CD4-positive, alpha-beta T cell (primary cell): ENCODE measurements at places on chromosomes 6 and 20. TPM values are rescaled to one million over a fixed set of nuclear protein-coding genes. Genes with fewer than 3 reads are reported as not detected.

The JPH2 gene
- total RNA-seq: not detected

DNA sequence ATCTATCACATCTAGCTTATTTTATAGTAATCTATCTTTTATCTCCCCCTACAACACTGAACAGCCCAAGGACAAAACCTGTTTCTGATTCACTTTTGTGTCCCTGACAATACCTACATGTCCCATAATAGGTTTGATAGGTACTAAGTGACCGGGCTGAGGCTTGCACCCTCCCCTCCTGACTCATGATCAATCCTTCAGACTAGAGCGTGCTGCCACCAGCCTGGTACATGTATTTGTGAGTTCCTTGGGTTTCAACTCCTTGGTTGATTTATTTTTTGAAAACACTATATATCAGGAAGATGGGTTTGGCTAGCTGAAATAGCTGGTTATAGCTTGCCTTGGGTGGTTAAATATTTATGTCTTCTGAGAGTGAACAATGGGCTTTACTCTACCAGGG lies 41.6 kb upstream of the RAB23 start:
- no peak for DNase-seq

GRCh38 chr6:27138837-27139755 lies 108.4 kb upstream of the PRSS16 start:
- peak; percentile 88 for DNase-seq

- DNase-seq: no peak
These were observed 114.1 kb downstream of the LRFN2 start for GRCh38 chr6:40473026-40473425.

The DNAH8 gene
- not detected for total RNA-seq

The TMEM244 gene
- not detected for total RNA-seq

DNA sequence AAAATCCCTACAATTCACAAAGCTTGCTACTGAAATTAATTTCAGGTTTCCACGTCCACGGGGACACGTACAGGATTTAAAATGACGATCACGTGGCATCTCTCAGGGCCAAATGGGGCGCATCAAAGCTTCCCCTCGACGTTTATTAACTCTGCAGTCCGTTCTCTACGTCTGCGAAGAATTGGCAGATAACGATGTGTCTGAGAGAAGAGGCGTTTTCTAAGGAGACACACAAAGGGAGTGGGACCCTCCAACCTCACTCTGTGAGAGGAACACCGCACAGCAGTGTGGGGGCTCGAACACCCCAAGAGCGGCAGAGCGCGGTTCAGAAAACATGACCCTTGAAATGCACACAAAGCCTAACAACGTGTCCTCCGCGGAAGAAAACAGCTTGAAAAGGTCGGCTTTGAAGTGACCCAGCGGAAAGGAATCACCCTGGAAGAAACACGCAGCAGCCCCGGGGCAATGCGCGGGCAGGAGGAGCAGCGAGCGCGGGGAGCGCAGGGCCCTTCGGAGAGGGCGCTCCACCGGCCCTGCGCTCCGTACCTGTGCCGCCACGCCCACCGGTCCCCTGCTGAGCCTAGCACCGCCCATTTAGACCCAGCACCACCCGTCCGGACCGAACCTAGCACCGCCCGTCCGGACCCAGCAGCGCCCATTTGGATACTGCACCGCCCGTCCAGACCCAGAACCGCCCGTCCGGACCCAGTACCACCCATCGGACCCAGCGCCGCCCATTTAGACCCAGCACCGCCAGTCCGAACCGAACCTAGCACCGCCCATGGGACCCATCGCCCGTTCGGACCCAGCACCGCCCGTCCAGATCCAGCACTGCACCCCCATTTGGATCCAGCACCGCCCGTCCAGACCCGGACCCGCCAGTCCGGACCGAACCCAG lies 1.1 kb upstream of the AFDN start:
- peak; percentile 60 for DNase-seq

- DNase-seq: no peak
These were observed 648.5 kb downstream of the RNF144B start for GRCh38 chr6:19035461-19036195.

The DCDC2 gene
- not detected for total RNA-seq

- DNase-seq: no peak
These were observed 237.5 kb upstream of the ECI2 start for GRCh38 chr6:4372866-4373265.

The GSTA1 gene
- total RNA-seq: not detected

DNA sequence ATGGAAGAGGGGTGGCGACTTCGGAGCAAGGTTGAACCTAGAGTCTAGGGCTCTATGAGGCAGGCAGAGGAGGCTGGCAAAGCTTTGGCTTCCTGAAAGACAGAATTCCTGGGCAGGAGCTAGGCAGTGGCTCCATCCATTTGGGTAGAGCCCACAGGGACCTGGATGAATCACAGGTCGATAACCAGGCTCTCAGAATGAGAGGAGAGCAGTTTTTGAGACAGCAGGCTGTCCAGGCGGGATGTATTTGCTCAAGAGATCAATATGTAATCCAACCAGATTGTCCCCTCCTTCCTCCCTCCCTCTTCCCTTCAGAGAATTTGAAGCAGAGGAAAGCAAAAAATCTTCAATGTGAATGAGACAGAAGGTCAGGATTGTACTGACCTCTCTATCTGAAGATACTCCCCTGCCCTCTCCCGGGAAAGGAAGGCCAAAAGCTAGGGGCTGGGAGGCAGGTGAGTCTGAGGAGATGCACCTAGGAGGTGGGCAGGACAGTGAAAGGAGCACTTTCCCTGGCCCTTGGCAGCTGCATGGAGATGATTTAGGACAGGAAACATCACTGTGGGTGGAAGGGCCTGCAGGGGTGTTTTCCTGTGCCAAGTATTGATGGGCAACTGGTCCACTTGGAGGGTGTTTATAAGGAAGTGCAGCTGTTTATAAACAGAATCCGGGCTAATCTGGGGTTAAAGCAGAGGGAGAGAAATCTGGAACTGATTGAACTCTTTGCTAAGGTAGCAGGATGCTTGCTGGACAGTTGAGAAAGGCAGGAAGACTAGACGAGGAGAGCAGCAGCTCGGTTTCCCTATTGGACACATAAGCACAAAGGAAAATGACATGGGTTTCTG lies 212.4 kb upstream of the LRFN2 start:
- DNase-seq: no peak

The ECT2L gene
- not detected for total RNA-seq

DNA sequence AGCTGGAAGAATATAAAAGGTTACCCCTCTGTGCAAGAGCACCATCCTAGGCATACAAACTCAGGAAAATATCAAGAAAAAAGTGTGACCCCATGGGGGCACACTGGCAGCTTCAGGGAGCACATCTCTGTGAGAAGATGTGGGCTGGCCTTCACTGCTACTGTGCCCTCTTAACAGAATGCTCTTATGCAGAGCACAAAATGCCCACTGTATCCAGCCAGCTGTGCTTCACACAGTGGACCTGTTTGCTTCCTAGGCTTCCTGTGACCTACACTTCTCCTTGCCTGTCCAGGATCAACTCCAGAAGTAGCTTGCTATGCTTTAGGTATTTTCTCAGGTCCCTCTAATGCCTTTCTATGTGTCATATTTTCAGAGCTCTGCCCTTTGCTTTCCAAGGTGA lies 380.2 kb upstream of the MMS22L start:
- DNase-seq: no peak

DNA sequence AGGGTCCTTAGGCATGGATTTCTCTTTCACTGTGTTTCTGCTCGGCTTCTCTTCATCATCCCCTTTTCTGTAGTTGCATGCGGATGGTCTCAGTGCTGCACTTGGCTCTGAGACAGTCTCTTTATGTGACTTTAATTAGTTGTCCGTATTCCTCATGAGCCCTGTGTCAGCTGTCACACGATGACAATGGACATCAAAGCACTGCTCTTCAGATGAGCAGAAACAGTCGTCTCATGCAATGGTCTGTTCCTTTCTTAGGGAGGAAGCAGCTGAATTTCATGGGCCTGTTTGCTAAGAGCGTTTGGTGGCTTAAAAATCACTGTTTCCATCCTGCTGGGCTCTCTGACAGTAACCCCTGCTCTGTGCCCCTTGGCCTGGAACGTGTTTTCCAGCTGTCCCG lies 64.9 kb downstream of the SYTL3 start:
- DNase-seq: no peak

DNA sequence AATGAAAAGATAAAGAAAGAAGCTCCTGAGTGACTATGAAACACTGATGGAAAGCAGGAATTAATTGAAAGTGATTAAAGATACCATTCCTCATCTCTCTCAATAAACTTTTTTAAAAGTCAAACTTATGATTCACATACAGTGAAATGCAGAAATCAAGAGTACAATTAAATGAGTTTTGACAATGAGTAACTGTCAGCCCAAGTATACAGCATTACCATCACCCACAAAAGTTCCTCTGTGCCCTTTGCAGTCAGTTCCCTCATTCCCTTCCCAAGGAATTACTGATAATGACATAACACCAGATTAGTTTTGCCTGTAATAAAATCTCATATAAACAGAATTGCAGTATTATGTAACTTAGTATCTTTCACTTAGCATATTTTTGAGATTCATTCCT lies 44.5 kb downstream of the ATG5 start:
- DNase-seq: no peak

- DNase-seq: no peak
These were observed 100.2 kb downstream of the PSMB1 start for GRCh38 chr6:170452767-170453545.
